ENCODE measurements at places on chromosomes 13 and 19. TPM values are rescaled to one million over a fixed set of nuclear protein-coding genes. Genes with fewer than 3 reads are reported as not detected.

CLDN10 gene
- not detected for total RNA-seq

CNN1 gene
- not detected for total RNA-seq

HIPK4 gene
- total RNA-seq: 0.18 TPM

ZNF536 gene
- total RNA-seq: not detected

ZNF486 gene
- total RNA-seq: 14.9 TPM

ZNF844 gene
- 34.8 TPM for total RNA-seq

TMEM147 gene
- 34.3 TPM for total RNA-seq

SIGLEC8 gene
- total RNA-seq: not detected

PBX4 gene
- total RNA-seq: 46.0 TPM

C1QTNF9 gene
- total RNA-seq: 0.26 TPM
